ENCODE measurements at places on chromosomes 5 and 9. TPM values are rescaled to one million over a fixed set of nuclear protein-coding genes. Genes with fewer than 3 reads are reported as not detected.

The ARAP3 gene
- 4.6 TPM for total RNA-seq

The FAM200C gene
- 2.2 TPM for total RNA-seq

The ZNF483 gene
- 0.40 TPM for total RNA-seq

The LHX3 gene
- 0.07 TPM for total RNA-seq

The SLC1A1 gene
- 1.7 TPM for total RNA-seq

The OBP2B gene
- total RNA-seq: not detected

The PTGER4 gene
- 0.94 TPM for total RNA-seq

The ANKRA2 gene
- 12.0 TPM for total RNA-seq

The PRSS3 gene
- total RNA-seq: 15.2 TPM

The LCN12 gene
- 0.81 TPM for total RNA-seq

The SOX30 gene
- total RNA-seq: 0.06 TPM

The BBLN gene
- total RNA-seq: 59.9 TPM

The PHYHD1 gene
- not detected for total RNA-seq

The ZNF474 gene
- 0.21 TPM for total RNA-seq

The RUSC2 gene
- 24.6 TPM for total RNA-seq

The SLC36A2 gene
- total RNA-seq: not detected

The PCDHGA6 gene
- total RNA-seq: 0.23 TPM

The NEURL1B gene
- 3.3 TPM for total RNA-seq

The ST8SIA4 gene
- total RNA-seq: 1.3 TPM

The PPP2R2B gene
- 0.12 TPM for total RNA-seq

The MTX3 gene
- total RNA-seq: 6.9 TPM

The FOXD4L4 gene
- total RNA-seq: 0.03 TPM

The TRIM52 gene
- total RNA-seq: 6.4 TPM

The MEGF10 gene
- total RNA-seq: not detected

The LCN1 gene
- total RNA-seq: not detected

The PTGES gene
- total RNA-seq: 136 TPM

The POLR3G gene
- 14.5 TPM for total RNA-seq

The SPATA31A3 gene
- not detected for total RNA-seq

The RMRP gene
- 13.4 TPM for total RNA-seq

The TRPM6 gene
- 1.4 TPM for total RNA-seq

The HMGCS1 gene
- 53.7 TPM for total RNA-seq

The PCDHAC1 gene
- total RNA-seq: 1.9 TPM

The FYB1 gene
- total RNA-seq: 19.0 TPM

The FRMPD1 gene
- 0.05 TPM for total RNA-seq
